ENCODE measurements at places on chromosomes 6 and 20.
A peak's percentile ranks its signal among the peaks of the same experiment; 100 is the strongest.

GRCh38 chr6:20827798-20828197 is 293.5 kb downstream of the CDKAL1 start:
- no peaks in the 10 kb centered on the region for H3K27me3 ChIP-seq
- H3K27ac ChIP-seq, result no peak overlapping the region
- H3K4me3 ChIP-seq, result no peak overlapping the region
- DNase-seq, result no peak
- no peaks in the 10 kb centered on the region for H3K4me1 ChIP-seq

GRCh38 chr20:10508468-10509251 is 73.6 kb downstream of the SLX4IP start:
- no peaks in the 10 kb centered on the region for H3K27me3 ChIP-seq
- no peak overlapping the region for H3K4me3 ChIP-seq
- peak; percentile 68 for DNase-seq
- peaks cover 17% of the 10 kb centered on the region for H3K4me1 ChIP-seq

- no peak for DNase-seq
- H3K27me3 ChIP-seq, result no peaks in the 10 kb centered on the region
- no peaks in the 10 kb centered on the region for H3K36me3 ChIP-seq
- H3K4me1 ChIP-seq, result peaks cover 5% of the 10 kb centered on the region
- H3K27ac ChIP-seq, result peak overlapping the region; percentile 72
Observed at GRCh38 chr6:36067374-36068011, 39.9 kb downstream of the MAPK14 start.

DNA sequence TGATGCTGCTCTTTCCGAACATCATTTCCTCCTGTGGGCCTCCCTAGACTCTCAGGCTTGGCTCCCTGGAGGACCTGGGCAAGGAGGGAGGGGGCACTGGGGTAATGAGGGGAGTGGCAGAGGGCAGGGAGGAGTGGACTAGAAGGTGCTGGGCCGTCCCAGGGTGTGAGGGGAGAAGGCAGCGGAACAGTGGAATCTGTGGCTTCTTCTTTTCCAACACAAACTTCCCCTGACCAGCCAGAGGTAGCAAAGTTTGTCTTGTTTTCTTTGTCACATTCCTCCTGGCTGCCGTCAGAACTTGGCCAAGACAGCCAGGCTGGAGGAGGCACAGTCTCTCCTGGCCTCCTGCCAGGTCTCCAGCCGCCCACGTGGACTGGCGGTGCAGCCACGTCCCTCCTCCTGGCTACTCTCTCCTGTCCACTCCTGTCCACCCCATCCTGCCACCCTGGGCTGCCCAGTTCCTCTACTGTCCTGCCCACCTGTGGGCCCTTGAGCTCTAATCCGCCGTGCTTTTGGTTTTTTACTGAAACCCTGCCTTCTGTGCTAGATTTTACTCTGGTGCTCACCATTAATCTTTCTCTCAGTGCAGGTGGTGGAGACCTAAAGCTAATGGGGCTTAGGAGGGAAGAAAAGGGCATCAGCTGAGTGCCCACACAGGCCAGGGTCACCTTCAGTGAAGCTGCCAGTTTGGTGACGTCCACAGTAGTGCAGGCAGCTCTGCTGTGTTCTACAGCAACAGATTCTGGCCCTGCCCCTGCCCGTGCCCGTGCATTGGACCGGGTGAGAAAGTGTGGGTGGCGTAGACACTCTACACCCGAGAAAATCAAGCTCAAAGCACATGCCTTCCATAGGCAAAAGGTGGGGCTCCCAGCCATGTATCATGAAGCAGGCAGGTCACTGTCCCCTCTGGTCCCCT is 2.8 kb upstream of the CDSN start:
- no peaks in the 10 kb centered on the region for H3K27me3 ChIP-seq
- DNase-seq, result peak; percentile 47
- H3K36me3 ChIP-seq, result no peaks in the 10 kb centered on the region
- H3K4me1 ChIP-seq, result no peaks in the 10 kb centered on the region

DNA sequence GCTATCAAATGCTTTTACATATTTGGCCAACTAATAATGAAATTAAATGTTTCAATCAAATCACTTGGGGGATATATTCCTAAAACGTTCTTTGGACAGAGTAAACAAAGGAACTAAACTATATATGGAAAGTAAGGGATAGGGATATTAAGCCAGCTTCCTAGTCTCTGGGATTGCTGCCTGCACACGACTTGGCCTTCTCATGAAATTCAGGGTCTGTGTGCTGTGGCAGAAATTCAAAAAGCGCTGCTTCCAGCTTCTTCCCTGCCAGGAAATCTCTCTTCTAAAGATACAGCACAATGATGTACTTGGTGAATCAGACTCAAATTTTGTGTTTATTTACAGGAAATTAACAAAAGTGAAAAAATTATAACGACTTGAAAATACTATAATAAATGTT is 206.3 kb upstream of the RAB32 start:
- no peaks in the 10 kb centered on the region for H3K36me3 ChIP-seq
- H3K27ac ChIP-seq, result no peak overlapping the region
- no peaks in the 10 kb centered on the region for H3K27me3 ChIP-seq
- no peak overlapping the region for H3K4me3 ChIP-seq

DNA sequence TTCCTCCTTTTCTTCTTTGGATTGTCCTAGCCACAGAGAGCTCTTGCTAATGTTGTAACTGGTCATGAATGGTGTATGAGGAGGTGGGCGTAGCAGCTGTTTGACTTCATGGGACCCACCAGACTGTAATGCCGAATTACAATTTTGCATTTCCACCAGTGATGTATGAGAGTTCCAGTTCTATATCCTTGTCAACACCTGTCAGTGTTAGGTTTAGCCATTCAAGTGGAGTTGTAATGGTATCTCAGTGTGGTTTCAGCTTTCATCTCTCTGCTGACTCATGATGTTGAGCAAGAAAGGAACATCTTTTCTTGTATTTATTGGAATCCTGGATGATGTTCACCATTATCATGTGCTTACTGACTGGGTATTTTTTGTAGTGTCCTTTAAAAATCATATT is 5.1 kb downstream of the IGF2R start:
- peak overlapping the region; percentile 42 for H3K27ac ChIP-seq
- peaks cover 18% of the 10 kb centered on the region for H3K4me1 ChIP-seq
- no peaks in the 10 kb centered on the region for H3K27me3 ChIP-seq
- H3K4me3 ChIP-seq, result no peak overlapping the region
- H3K36me3 ChIP-seq, result no peaks in the 10 kb centered on the region

GRCh38 chr6:163780994-163781393 is 366.5 kb downstream of the QKI start:
- H3K27me3 ChIP-seq, result no peaks in the 10 kb centered on the region
- peak overlapping the region; percentile 74 for H3K27ac ChIP-seq
- peak; percentile 83 for DNase-seq
- H3K36me3 ChIP-seq, result no peaks in the 10 kb centered on the region

DNA sequence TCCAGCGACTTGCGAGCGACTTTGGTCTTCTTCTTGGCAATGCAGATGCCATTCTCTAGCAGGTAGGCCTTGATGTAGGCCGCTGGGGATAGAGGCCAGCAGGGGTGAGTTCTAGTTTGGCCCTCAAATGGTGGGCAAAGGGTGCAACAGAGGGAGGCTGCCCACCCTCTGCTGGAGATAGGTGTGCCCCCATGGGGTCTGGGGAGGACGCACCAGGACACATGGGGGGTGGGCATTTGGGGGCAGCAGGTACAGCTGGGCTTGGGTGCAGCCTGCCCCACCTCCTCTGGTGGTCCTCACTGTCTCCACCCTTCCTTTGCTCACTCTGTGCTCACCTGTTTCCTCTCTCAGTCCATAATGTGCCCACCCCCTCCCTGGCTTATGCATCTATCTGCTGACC is 11.3 kb downstream of the KCNK15 start:
- H3K27ac ChIP-seq, result no peak overlapping the region
- no peak for DNase-seq
- no peaks in the 10 kb centered on the region for H3K27me3 ChIP-seq
- H3K36me3 ChIP-seq, result no peaks in the 10 kb centered on the region

DNA sequence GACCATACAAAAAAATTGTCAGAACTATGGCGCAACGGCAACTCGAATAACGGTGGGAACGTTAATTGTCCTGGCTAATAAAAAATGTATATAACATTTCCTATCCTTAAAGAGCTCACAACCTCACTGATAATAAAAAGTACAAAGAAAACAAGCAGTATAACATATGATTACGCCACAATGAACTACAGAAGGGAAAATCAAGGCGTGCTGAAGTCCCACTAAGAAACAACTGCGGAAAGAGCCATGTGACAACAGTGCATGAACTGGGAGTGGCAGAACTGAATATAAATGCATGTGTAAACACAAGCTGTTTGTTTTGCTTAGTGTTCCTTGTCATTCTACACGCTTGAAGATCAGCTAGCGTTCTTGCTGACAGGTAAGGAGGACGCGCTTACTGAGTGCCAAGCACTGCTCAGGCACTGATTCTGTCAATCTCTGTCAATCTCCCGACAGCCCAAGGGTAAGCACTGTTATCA is 466 bp upstream of the PSMB1 start:
- peaks cover 13% of the 10 kb centered on the region for H3K4me1 ChIP-seq
- peak overlapping the region; percentile 85 for H3K4me3 ChIP-seq
- no peak for DNase-seq
- peak overlapping the region; percentile 71 for H3K27ac ChIP-seq

GRCh38 chr6:63683071-63683603 is 47.5 kb downstream of the PHF3 start:
- H3K27me3 ChIP-seq, result no peaks in the 10 kb centered on the region
- H3K27ac ChIP-seq, result no peak overlapping the region
- peaks cover 10% of the 10 kb centered on the region for H3K36me3 ChIP-seq
- no peaks in the 10 kb centered on the region for H3K4me1 ChIP-seq
- DNase-seq, result no peak

GRCh38 chr20:57986666-57987065 is 241.8 kb downstream of the ANKRD60 start:
- H3K27ac ChIP-seq, result no peak overlapping the region
- H3K27me3 ChIP-seq, result no peaks in the 10 kb centered on the region
- no peaks in the 10 kb centered on the region for H3K4me1 ChIP-seq

DNA sequence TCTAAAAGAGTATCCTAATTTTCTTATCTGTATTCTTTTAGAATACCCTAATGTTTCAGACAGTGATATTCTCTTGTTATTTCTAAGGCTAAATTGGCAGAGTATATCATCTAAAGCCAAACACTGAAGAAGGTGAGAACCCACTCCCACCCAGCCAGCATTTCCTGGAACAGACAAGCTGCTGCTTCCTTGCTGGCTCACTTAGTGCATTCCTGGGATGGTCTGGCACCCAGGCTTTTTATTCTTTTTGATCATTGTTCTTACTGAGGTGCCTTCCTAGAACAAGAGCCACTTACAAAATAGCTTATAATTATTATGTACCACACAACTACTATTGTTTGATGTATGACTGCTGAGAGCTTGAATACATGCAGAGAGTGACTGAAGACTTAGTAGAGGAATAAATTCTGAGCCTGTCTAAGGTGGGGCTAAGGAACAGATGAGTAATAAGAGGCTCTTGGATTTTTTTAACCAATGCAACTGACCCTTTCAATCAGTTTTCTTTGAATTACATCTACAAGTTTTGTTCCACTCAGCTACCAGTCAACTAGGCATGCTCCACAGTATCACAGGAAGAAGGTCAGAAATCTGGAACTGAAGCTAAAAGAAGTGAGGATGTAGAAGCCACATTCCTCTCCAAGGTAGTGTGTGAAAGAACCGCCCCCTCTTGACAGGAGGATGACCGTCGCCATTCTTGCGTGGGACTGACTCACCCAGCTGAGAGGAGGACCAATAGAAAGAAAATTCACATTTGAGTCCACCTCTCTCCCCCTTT is 30.1 kb downstream of the PRPH2 start:
- DNase-seq, result no peak
- no peak overlapping the region for H3K4me3 ChIP-seq
- H3K4me1 ChIP-seq, result no peaks in the 10 kb centered on the region
- no peak overlapping the region for H3K27ac ChIP-seq
- H3K27me3 ChIP-seq, result no peaks in the 10 kb centered on the region

DNA sequence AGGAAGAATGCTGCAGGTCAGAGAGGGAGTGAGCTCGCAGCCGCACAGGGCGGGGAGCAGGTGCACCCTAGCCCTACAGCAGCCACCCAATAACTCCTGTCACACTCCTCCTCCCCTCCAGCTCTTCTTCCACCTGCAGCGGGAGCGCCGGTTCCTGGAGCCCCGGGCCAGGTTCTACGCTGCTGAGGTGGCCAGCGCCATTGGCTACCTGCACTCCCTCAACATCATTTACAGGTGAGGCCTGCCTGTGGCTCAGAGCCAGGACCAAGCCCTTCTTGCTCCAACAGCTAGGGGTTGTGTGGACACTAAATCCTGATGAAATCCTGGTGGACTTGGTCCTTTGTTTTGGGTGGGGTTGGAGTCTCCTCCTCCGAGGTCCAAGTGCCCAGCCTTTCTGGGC is 11.7 kb downstream of the SGK2 start:
- no peaks in the 10 kb centered on the region for H3K27me3 ChIP-seq
- no peaks in the 10 kb centered on the region for H3K4me1 ChIP-seq
- no peak for DNase-seq
- no peak overlapping the region for H3K27ac ChIP-seq
- H3K36me3 ChIP-seq, result no peaks in the 10 kb centered on the region

- no peaks in the 10 kb centered on the region for H3K36me3 ChIP-seq
- no peak overlapping the region for H3K4me3 ChIP-seq
- no peak for DNase-seq
Observed at GRCh38 chr6:54897462-54898189, 51.1 kb downstream of the FAM83B start.

DNA sequence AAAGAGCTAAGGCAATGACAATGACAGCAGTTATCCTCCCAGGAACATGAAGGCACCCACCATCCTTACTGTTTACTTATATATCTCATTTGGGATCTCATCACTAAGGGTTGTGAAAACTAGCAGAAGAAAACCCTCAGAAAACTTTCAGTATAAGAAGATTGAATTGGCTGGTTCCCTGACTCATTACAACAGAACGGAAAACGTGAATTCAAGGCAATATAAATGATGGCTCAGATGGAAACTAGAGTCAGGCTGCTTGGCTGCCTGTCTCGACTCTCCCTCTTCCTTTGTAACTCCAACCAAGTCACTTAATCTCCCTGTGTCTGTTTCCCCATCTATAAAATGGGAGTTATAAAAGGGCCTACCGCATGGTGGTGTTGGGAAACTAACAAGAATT is 387.1 kb upstream of the JARID2 start:
- no peak for DNase-seq
- no peaks in the 10 kb centered on the region for H3K27me3 ChIP-seq
- H3K4me1 ChIP-seq, result no peaks in the 10 kb centered on the region
- no peaks in the 10 kb centered on the region for H3K36me3 ChIP-seq
- H3K4me3 ChIP-seq, result no peak overlapping the region

GRCh38 chr6:3026791-3027626 is 27.3 kb downstream of the NQO2 start:
- no peaks in the 10 kb centered on the region for H3K27me3 ChIP-seq
- H3K36me3 ChIP-seq, result no peaks in the 10 kb centered on the region
- no peak overlapping the region for H3K27ac ChIP-seq
- DNase-seq, result no peak

Data from lung (tissue), 17 donors.